ENCODE measurements at places on chromosomes 11 and 22.

DNA sequence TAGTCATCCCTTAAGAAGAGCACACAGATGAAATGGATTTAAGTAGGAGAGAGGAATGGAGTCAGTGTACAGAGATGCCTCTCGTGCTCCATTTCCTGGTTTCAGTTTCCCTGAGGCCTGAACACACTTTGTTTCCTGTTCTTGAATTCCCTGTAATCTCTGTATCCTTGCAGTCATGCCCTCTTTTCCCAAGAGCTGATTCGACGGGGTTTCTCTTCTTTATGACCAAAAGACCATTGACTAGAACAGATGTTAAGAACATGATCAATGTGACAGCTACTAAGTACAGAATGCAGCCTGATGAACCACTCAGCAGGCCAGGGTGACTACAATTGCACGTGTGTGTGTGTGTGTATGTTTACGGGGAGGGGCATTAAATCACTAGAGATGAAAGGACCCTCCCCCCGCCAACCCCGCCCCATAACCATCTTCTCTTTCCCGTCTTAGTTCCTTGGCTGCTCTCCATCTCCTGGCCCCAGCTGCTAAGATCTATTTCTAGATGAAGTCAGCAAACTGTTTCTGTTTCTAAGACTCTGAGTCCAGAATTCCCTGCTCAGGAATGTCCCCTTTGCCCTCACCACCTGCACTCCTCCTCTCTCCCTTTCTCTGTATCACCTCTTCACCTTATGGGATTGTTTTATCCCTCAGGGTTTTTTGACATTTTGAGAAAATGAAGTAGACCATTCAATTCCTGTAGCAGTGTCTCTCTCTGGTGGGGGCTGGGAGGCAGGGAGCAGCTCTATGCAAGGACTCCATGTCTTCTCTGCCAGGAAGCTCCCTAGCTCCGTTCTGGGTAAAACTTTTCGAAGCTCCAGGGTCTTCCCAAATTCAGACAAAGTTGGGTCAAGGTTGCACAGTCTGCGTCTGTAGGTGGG is 26.0 kb downstream of the SLC22A6 start:
- no peak for DNase-seq

GRCh38 chr11:4960877-4961276 is 5.4 kb upstream of the OR51A2 start:
- no peak for DNase-seq

- DNase-seq: no peak
These were observed 31.8 kb downstream of the TMPRSS5 start for GRCh38 chr11:113674397-113674685.

DNA sequence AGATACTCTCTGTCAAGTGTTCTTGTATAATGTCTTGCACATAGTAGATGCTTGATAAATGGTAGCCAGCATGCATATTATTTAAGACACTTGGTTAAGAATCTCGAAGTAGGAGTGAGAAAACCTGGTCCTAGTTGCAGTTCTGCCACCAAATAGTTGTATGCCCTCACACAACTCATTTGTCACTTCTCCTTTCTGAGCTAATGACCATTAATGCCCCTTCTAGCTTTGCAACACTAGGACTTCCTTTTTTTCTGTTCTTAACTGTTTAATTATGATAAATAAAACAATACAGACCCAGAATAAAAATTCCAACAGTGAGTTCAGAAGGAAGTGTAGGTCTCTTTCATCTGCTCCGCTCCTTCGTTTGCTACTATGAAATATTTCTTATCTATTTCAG is 453.6 kb downstream of the TMEM135 start:
- no peak for DNase-seq

DNA sequence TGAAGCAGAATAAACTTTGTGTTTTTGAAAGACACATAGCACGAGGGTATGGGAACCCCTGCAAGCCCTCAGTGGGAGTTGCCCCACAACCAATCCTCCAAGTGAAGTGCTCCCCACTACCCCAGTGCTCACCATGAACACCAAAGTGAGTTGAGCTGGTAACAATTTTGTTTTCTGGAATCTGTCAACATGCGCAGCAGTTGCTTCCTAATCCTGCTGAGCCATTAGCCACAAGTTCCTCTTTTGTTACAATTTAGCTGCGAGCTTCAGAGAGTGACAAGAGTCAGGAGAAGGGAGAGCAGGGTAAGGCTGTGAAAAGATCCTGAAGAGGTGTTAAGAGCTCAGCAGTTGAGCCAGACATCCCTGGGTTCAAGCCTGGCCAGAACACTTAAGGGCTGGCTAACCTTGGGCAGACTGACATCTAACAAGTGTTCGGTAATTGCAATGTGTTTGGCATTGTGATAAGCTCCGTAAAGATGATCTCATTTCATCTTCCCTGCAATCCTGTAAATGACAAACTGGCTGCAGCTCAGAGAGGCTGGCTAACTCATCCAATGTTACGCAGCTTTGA is 24.1 kb upstream of the ASPHD2 start:
- no peak for DNase-seq

- DNase-seq: no peak
These were observed 887.0 kb downstream of the KCNA4 start for GRCh38 chr11:29129844-29130243.

GRCh38 chr22:22750335-22751042 is 106.1 kb downstream of the GGTLC2 start:
- DNase-seq: no peak

- DNase-seq: no peak
These were observed 7.7 kb upstream of the UBASH3B start for GRCh38 chr11:122647736-122648275.

GRCh38 chr22:49086181-49086580 is 741.5 kb downstream of the BRD1 start:
- no peak for DNase-seq

DNA sequence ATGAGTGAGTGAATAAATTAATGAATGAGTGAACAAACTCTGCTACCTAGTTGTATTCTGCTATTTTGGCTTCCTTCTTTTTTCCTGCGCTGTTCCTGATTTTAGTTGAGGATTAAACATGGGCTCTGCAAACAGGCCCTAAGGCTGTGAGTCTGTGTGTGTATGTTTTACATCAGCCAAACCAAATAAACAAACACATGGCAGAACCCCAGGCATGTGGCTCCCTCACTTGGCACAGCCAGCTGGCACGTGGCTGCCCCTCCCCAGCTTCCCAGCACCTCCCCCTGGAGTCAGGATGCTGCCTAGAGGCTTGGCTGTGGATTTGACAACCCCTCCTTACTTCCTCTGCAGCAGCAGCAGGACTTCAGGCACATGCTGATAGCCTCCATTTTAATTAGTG is 593.2 kb downstream of the INSC start:
- DNase-seq: no peak

DNA sequence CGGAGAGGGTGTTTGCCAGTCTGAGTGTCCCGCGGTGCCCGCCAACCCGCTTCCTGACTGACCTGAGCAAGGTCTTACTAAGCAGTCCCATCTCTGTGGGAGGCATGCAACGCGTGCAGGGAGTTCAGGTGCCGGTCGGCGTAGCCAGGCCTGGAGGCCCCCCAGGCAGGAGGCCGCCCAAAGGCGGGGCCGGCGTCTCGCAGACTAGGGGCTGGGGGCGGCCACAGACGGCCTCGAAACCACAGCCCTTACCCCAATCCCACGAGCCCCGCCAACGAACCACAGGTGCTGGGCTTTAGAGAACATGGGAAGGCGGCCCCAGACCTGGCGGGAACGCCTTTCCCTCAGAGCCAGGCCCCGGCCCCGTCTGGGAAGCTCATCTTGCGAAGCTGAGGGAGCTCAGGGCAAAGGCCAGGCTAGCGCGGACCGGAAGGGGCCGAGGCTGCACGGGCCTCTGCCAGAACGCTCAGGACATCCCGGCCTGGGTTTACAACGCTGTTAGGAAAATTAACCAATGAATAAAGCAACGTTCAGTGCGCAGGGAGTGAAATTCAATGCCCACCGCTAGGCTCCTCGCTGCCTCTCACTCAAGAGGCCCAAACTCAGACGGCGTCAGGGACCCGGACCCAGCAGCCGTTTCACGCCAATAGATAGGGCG is 2.1 kb upstream of the MTFP1 start:
- DNase-seq: peak; percentile 69

DNA sequence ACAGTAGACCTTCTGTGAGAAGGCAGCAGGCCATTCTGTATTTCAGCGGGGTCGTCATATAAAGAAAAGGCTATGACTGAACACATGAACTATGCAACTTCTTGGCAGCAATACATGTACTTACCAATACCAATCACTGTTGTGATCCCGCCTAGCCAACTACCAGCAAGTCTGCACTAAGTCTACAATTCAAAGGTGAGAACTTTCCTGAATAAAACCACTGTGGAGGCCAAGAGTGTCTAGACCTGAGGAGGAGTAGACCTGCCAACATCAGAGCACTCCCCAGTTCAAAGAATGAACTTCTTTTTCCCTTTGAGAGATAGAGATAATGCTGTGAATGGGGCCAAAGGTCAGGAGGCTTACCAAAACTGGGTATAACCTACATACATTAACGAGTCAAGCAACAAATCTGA is 108.2 kb downstream of the SIK3 start:
- DNase-seq: no peak

DNA sequence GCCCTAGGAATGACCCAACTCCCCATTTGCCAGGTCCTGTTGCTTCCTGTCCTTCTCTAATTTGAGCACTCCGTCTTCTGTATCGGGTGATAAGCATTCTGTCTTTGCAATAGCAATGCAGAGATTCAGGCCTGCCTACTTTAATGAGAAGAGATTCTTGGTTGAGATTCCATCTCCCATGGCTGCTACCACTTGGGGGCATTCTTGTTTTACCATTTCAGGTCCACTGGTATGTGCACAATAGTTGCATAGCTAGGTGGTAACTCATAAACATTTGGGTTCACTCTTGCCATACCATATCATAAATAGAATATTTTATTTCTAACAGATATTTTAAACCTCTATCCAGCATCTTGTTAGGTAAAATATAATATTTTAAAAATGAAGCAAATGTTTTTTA is 34.4 kb upstream of the CALCB start:
- no peak for DNase-seq

DNA sequence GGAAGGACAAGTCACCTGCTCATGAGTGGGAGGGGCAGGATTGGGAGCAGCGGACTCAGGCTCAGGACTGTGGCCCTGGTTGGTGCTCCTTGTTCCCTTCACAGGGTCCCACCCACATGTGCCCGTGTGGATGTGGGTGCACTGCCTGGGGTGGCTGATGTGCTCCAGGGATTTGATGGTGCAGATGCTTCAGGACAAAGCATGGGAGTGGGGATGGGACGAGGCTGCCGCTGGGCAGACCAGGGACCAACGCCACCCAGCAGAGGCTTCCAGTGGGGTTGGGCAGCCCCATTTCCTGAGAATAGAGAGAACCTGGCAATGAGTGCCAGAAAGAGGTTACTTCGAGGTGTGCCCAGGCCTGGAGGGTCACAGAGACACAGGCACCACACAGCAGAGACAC is 65.5 kb upstream of the IGLL5 start:
- DNase-seq: no peak

DNA sequence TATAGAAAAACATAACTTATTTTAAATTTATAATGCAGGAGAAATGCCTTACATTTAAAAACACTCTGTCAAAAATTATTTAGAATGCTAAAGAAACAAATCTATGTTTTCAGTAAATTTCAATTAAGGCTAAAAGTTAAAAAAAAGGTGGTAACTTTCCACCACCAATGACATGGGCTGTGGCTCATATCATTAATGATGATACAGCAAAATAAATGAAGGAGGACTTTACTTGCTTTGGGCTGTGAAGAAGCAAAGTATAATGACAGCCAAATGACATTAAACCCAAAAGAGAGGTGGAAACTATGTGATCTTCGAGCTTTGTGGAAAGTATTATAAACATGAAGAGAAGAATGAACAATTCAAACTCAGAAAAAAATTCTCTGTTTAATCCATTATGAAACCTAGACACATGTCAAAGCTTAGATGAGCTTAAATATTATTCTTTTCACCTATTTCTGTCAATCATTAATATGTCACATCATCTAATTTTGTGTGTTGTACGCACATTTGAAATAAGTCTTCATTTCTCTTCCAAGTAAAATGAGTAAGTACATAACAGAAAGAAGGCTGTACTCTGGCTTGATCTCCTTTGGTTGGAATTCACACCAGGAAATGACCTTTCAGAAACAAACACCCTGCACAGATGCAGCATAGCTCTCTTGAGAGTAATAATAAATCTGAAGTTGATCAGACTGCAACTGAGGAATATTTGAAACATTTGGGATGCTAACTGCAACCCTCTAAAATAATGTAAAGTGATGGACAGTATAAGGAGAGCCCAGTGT is 265.8 kb downstream of the TTC28 start:
- DNase-seq: no peak

DNA sequence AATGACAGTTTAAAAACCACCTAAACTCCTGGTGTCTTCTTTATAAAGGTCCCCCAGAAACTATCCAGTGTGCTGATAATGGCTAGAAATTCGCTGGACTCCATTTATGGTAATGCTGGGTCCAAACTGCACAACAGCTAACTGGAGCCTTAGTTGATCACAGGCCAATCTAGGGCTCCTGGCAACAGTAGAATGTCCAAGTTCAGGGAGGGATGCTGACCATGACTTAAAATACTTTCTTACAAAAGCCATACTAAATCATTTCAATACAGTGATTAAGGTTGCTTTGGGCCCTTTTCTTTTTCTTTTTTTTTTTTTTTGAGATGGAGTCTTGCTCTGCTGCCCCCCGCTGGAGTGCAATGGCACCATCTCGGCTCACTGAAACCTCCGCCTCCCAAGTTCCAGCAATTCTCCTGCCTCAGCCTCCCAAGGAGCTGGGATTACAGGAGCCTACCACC is 14.5 kb upstream of the GAB2 start:
- no peak for DNase-seq

GRCh38 chr22:43833286-43834240 is 21.5 kb upstream of the EFCAB6 start:
- DNase-seq: no peak

DNA sequence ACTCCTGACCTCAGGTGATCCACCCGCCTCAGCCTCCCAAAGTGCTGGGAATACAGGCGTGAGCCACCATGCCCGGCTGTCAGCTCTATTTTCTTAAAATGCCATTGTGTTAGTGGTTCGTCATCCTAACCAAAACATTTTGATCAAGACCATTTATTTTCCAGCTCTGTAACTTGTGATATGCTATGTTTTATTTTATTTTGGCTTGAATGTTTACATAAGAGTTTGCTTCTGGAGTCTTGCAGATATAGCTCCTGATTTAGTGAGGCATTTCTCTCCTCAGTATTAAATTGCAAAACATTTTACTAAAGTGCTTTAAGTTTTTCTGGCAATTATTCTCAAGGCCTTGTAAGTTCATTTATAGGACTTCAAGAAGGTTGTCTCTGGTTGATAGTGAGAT is 4.4 kb downstream of the EP300 start:
- DNase-seq: no peak

DNA sequence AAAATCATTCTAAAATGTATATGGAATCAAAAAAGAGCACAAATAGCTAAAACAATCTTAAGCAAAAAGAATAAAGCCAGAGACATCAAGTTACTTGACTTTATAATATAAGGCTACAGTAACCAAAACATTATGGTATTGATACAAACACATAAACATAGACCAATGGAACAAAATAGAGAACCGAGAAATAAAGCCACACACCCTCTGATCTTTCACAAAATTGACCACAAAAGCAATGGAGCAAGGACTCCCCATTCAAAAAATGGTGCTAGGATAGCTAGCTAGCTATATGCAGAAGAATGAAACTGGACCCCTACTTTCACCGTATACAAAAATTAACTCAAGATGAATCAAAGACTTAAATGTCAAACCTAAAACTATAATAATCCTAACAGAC is 43.2 kb downstream of the GLYATL2 start:
- no peak for DNase-seq

GRCh38 chr11:69683764-69684333 is 8.7 kb upstream of the LTO1 start:
- no peak for DNase-seq

- DNase-seq: no peak
These were observed 48.1 kb upstream of the FGF3 start for GRCh38 chr11:69867076-69868005.

- DNase-seq: no peak
These were observed 691.6 kb downstream of the NTM start for GRCh38 chr11:132062031-132062430.

All from activated naive CD4-positive, alpha-beta T cell treated with Interleukin-2 at 50 U/mL for 16 hours (primary cell).